RWPE2 (cell line): ENCODE measurements at places on chromosomes 5 and 9.

- no peak for DNase-seq
Measured at GRCh38 chr5:65674749-65675148, 47.2 kb downstream of the SGTB start.

- no peak for DNase-seq
Measured at GRCh38 chr5:56786346-56786745, 29.0 kb upstream of the MAP3K1 start.

DNA sequence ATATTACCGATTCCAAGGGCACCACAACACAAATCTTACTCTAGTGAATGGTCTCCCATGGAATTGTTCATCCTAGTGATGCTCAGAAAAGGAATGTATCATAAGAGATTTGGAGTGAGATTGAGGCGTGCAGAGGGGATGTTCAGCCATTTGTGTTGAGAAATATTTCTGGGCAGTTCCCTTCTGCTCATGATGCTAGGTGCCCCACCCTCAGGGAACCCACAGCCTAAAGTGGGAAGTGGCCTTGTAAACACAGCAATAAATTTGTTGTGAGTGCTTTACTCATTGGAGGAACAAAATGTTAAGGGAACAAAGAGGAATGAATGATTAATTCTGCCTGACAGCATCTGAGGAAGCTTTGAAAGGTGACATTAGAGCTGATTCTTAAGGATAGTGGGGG lies 129.9 kb downstream of the TLE4 start:
- no peak for DNase-seq

- DNase-seq: no peak
Measured at GRCh38 chr9:129236441-129237145, 58.5 kb upstream of the IER5L start.

DNA sequence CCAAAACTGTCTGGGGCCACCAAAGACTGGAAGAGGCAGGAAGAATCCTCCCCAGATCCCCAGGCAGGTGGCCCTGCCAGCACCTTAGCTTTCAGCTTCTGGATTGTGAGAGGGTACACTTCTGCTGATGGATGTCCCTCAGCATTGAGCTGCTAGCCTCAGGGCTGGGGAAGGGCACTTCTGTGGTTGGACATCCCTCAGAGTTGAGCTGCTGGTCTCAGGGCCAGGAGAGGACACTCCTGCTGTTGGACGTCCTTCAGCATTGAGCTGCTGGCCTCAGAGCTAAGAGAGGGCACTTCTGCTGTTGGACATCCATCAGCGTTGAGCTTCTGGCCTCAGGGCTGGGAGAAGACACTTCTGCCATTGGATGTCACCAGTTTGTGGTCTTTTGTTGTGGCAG lies 83.8 kb upstream of the FCN1 start:
- no peak for DNase-seq

DNA sequence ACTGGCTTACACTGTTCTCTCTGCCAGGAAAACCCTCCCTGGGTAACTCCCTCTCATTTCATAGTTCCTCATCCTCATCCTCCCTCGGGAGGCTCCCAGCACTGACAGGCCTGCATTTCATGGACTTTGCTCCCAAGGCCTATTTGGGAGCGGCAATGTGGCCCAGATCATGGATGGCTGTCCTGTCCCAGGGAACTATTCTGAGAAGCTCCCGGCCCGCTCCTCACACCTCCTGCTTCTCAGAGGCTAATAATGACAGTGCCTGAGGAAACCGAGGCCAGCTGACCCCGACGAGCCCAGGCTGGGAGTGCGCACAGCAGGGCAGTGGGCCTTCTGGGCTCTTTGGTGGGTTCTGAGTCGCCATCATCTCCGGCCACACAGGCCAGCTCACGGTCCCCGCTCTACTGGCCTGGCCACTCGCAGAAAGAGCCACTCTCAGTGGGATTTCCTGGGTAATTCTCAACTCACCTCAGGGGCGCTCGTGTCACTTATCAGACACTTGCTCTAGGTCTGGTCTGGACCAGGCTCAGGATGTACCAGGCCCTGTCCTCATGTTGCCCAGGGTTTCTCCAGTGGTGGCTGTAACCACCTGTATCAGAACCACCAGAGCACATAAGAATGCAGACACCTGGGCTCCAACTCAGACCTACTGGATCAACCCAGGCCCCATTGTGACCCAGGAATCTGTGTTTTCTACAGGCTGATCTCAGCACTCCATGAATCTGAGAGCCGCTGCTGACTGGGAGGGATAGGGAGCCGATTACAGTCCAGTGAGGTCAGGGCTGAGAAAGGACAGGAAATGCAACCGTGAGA lies 2.0 kb upstream of the DOLPP1 start:
- no peak for DNase-seq

DNA sequence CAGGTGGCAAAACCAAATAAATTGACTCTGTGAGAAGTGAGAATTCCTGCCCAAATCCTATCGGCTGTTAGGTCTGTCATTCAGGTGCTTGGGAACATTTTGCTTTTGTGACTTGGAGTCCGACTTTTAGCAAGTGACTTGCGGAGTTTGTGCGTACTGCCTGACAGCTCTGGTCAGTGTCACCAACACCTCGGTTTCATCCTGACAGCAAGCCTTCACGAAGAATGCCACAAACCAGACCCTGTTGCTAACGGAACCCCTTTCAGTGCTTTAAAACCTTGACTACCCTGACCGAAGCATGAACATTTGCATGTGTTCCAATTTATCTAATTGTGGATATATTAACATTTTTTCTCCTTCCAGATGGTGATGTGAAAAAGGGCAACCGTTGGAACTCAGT lies 26.5 kb downstream of the LIX1 start:
- no peak for DNase-seq

DNA sequence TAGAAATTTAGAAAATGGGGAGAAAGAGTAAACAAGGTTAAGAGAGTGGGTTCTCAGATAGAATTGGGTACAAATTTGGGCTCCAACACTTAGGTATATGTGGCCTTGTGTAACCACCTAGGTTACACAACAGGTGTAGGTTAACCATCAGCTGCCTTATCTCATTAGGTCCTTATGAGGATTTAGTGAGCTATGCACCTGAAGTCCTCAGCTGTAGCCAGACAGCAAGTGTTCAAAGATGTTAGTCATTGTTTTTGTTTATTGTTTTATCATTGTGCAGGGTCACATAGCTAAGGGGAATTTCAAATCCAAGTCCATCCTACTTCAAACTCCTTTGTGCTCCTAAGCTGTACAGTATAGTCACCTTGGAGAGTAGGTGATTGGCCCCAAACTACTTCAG lies 970 bp upstream of the TRIM32 start:
- DNase-seq: no peak

DNA sequence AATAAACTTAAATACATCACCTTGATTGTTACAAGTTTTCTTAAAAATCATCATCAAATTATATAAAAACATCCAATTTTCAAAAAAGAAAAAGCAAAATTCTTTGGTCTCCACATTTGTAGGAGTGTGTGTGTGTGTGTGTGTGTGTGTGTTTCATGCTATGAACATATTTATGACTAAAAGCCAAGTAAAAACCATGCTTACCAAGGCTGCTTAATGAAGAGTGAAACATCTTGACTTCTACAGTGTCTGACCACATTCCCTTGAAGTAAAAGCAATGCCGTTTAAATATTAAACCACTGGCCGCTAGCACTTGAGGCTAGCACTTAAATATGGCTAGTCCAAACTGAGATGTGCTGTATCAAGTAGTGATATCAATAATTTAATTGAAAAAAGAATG lies 549.1 kb upstream of the CCNG1 start:
- DNase-seq: no peak

- no peak for DNase-seq
Measured at GRCh38 chr5:141635646-141636045, 1.0 kb downstream of the HDAC3 start.

GRCh38 chr5:133384120-133384855 lies 228.1 kb downstream of the FSTL4 start:
- no peak for DNase-seq

DNA sequence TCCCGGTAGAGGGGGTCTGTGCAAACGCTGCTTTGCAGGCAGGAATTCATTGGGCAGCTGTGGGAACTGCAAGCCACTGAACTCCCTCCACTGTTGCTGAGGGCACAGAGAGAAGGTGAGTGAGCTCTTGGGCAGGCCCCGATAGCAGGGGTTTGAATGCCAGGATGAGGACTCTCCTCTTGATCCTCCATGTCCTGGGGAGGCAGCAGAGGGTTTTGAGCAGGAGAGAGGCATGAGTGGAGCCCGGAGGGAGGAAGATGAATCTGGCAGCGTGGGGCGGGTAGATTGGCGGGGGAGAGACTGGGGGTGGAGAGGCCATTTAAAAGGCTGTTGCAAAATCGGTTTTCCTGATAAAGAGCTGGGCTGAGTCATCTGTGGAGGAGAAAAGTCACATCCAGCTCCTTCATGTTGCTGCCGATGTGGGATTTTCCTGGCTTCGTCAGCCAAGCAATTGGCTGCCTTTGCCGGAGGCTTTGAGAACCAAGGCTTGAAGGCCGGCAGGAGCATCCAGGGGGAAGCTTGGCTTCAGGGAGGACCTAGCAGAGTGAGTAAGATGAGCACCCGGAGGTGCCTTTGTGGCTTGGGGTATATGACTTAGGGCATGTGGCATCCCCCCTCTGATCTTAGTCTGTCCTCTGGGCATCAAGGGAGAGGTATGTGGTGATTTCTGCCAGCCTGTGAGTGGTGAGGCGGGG lies at the start of gene SYNPO:
Gene SYNPO, plus strand, starts transcription at position 350 of the 695 bp plus-strand sequence. CDS start 7,616 bp downstream, outside the sequence.
- DNase-seq: peak; percentile 92

DNA sequence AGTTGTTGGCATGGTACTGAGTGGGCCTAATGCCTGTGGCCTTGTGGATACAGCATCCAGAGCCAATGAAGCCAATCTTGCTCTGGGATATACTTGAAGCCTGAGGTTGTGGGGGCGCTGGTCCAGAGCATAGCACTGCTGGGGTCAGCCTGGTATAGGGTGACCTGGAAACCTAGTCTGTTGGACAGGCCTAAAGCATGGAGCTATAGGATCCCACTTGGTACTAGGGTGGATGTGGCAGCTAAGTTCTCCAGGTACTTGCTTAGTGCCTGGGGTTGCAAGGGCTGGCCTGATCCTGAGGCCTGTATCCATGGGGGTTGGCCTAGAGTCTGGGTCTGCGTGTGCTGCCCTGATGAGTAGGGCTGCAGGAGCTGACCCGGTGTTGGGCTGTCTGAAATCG lies 1168.2 kb upstream of the C9orf72 start:
- DNase-seq: no peak

DNA sequence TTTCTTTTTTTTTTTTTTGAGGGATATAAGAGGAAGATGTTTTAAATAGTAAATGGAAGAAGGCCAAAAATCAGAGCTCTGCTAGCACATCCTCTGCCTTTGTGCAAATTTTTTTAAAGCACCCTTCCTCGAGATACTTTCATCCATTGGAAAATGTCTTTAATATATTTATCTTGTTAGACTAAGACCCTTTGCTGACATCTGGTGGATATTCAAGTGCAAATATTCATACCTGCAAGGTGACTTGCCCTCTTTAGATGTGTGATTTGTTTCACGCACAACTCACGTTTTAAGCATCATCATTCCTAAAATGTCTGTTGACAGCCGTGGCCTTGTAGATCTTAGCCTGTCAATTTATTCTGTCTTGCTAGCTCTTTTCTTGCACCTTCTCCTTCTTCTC lies 258.5 kb downstream of the AGTPBP1 start:
- DNase-seq: no peak

DNA sequence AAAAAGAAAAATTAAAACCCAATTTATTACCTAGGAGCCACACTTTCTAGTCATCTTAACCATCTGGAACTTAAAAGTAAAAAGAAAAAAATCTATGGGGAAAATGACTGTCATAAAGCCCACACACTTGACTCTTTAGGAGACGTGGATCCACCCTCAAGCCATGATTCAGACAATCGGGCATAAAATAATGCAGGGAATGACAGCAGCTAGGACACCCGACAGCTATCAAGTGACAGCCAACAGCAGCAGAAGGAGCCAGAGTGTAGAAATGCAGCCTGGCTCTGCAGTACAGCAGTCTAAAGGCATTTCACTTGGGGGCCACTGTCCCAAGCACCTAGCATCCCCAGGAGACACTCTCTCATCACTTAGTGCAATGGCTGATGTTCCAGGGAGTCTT lies 226.9 kb downstream of the CAAP1 start:
- no peak for DNase-seq

DNA sequence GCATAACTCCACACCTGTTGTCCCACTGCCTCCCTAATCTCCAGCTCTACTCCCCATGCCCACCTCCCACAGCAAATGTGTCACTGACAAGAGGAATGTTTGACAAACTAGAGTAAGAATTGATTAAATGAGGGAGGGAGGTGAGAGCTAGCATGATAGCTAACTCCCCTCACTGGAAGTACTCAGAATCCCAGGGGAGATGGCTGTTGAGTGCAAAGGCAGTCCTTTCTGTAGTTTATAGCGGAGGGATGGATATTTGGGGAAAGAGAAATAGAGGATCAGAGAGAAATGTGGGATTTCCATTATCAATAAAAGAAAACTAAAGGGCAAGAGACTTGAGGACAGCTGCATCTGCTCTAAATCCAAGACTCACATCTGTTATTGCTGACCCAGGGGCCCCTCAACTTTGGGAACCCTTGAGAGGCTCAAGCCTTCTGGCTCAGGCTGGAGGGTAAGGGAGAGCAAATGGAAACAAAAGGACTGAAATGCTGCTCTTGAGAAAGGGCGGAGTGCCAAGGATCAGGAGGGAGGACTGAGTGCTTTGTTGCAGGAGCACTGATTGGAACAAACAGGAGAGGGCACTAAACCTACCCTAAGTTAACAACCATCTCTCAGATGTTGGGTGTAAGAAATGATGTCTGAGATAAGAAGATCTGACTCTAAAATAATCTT lies 372.1 kb downstream of the NTRK2 start:
- no peak for DNase-seq

DNA sequence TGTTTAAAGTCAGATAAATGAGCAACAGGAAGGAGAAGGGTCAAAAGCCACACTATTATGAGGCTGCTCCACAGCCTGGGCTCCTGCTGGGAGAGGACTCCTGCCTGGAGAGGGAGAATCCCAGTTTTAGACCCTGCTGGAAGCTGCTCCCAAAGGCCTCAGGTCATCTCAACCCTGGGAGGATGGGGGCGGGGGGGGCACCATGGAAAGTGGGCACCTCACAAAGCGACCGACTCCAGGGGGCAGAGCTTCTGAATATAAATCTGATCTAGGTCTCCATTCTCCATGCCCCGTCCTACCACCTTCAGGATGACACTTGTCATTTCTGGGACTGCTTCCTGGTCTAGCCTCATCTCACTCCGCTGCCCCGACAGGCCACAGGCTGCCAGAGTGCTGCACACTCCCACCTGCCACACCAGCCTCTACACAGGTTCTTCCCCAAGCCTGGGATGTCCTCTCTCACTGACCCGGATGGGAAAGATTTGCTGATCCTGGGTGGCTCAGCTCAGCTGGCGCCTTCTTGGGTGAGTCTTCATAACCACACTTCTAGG lies 183.4 kb downstream of the GAPVD1 start:
- no peak for DNase-seq

GRCh38 chr5:1975898-1976765 lies 93.4 kb upstream of the IRX4 start:
- no peak for DNase-seq

DNA sequence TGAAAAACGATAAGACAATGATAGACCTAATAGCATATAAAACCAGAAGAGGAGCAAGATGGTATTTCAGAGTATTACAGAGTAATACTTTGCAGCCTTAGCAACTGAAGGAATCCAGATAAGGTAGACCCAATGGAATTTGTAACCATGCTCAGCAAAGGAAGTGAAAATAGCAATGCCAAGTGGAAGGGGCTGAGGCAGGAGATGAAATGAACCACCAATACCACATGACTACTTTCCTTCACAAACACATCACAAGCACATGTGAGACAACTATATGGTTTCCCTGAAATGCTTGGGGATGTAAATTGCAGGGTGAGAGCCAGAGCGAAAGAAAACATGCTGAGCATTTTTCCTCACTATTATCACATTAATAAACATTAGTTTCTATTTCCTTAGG lies 79.8 kb upstream of the MELK start:
- DNase-seq: no peak
